ENCODE measurements at places on chromosomes 2 and 18. TPM values are rescaled to one million over a fixed set of nuclear protein-coding genes. Genes with fewer than 3 reads are reported as not detected.

Gene PLB1
- 1.8 TPM for total RNA-seq

DNA sequence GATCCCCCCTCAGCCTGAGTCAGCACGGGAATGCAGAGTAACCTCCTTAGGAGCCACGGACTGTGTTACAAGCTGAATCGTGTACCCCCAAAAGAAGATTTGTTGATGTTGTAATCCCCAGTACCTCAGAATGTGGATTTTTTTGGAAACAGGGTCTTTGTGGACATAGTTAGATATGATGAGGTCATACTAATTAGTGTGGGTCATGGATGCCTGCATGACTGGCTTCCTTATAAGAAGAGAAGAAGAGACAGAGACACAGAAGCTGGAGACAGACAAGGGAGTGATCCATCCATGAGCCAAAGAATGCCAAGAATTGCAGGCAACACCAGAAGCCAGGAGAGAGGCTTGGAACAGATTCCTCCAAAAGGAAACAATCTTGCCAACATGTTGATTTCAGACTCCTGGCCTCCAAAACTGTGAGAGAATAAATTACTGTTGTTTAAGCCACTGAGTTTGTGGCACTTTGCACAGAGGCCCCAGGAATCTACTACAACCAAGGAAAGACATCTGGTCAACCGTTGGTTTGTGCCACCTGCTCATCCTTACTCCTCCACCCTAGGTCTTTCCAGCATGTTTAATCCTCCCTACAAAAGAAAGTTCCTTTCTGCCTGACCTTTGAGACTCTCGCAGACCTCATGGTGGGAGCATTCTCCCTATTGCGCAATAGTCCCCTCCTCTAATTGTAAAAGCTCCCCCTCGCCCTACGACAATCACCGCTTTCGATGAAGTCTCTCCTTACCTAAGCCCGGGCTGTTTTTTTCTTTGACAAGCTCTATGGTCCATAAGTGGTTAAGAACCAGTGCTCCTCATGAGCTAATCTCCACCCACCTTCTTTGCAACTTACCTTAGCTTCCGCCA is 91.6 kb downstream of the DNER start:
- no peak for DNase-seq

Gene WDR7
- total RNA-seq: 23.1 TPM

DNA sequence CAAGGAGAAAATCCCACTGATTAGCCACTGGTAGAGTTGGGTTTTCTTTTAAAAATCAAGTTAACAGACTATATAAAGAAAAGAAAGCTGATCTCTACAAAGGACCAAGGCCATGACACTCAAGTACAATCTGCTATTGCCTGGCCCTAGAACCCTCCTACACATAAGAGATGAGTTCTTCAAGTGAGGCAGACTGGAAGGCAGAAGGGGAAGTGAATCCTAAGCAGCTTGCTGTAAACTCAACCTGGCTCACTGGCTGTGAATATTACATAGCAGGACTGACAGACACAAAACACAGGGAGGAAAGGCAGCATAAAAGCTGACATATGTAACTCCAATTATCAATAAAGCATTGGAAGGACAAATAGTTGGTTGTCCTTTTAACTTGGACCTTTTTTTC is 65.4 kb downstream of the TRIP12 start:
- no peak for DNase-seq

Gene PLEKHB2
- total RNA-seq: 31.0 TPM

- no peak for DNase-seq
Measured at GRCh38 chr18:21703241-21703820, 1.2 kb downstream of the ABHD3 start.

Data from Right ventricle myocardium superior (tissue), 1 donor.